Stimulated activated CD8-positive, alpha-beta memory T cell treated with anti-CD3 and anti-CD28 coated beads, Interleukin-15, amount 100 ng/mL, for 48 hours (primary cell): ENCODE measurements at places on chromosomes 2 and 18.

- no peak for DNase-seq
Observed at GRCh38 chr2:139652385-139652784, 872.2 kb upstream of the NXPH2 start.

DNA sequence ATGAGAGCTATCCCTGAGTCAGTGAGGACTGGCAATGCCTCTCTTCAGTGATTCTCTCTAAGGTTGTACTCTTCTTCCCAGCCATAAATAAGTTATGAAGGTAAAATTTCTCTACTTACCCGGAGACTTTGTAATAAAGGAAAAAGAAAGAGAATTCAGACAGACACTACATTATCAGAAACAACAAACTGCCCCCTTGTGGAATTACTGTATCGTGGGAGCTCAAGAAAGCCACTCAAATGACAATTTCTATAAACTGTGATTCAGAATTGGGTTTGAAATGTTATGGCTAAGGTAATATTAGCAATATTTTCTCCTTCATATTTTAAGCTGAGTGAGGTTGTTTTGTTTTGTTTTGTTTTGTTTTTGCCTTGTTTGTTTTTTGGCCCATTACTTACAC lies 155.8 kb upstream of the TANK start:
- DNase-seq, result no peak

GRCh38 chr2:188529710-188530109 lies 238.0 kb downstream of the GULP1 start:
- no peak for DNase-seq

- DNase-seq, result no peak
Observed at GRCh38 chr2:156326526-156327095, 5.9 kb downstream of the NR4A2 start.

- no peak for DNase-seq
Observed at GRCh38 chr2:64972876-64973275, 16.3 kb upstream of the SLC1A4 start.

GRCh38 chr2:216057688-216058193 lies 23.9 kb downstream of the PECR start:
- DNase-seq, result peak; percentile 36

DNA sequence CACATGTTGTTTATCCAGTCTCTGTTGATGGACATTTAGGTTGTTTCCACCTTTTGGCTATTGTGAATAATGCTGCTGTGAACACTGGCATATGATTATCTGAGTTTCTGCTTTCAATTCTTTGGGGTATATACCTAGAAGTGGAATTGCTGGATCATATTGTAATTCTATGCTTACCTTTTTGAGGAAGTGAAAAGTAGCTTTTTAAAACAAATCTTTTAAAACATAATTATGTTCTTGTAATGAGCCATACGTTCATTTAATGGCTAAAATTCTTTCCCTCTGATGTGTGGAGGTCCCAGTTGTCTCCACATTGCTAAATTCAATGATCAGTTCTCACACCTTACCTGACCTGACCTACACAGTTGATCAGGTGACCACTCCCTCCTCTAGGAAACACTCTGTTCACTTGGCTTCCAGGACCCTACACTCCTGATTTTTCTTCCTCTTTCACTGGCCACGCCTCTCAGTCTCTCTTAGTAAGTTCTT lies 27.8 kb upstream of the SERTAD2 start:
- no peak for DNase-seq

- DNase-seq, result no peak
Observed at GRCh38 chr18:76046221-76046620, 448.8 kb downstream of the ZNF516 start.

GRCh38 chr2:212392043-212392442 lies 146.6 kb downstream of the ERBB4 start:
- DNase-seq, result no peak

- DNase-seq, result no peak
Observed at GRCh38 chr18:79869591-79870300, 72.0 kb downstream of the KCNG2 start.

GRCh38 chr18:58394046-58394445 lies 234.8 kb downstream of the ALPK2 start:
- no peak for DNase-seq

GRCh38 chr18:43605224-43605623 lies 327.9 kb upstream of the SYT4 start:
- no peak for DNase-seq
